ENCODE measurements at places on chromosomes 6 and 20.

GRCh38 chr6:111952821-111953540 lies 79.7 kb upstream of the FYN start:
- no peak for DNase-seq

GRCh38 chr6:37051138-37052026 lies 45.9 kb downstream of the FGD2 start:
- DNase-seq = peak; percentile 94

DNA sequence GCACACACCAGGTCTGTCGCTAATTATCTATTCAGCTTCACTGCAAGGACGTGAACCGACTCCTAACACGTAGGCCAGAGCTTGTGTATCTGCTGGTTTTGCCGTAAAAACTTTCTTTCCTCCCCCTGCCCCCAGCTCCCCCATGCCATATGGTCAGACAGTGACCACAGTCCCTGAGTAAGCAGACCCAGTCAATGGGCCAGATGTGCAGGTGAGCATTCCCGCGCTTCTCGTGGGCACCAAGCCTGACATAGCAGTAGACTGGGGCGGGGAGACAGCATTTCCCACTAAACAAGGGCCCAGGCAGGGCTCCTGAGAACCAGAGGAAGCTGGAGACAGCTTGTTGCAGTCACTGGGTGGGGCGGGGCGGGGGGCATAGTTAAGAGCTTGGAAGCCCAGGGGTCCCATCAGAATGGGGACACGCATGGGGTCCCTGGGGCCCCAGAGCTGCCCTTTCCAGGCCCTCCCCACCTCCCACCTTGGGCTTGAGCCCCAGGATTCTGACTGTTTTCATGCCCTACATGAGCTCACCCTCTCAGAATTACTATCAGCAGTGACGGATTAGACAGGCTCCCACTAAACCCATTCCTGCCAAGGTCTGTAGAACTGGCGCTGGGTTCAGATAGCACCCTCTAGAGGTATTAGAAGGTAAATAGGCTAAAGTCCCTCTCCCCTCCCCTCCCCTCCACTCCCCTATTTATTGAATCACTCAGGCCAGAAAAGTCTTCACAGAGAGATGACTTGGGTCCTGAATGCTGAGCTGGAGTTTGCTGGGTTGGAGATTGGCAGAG lies 51.8 kb downstream of the CDH26 start:
- DNase-seq = no peak

DNA sequence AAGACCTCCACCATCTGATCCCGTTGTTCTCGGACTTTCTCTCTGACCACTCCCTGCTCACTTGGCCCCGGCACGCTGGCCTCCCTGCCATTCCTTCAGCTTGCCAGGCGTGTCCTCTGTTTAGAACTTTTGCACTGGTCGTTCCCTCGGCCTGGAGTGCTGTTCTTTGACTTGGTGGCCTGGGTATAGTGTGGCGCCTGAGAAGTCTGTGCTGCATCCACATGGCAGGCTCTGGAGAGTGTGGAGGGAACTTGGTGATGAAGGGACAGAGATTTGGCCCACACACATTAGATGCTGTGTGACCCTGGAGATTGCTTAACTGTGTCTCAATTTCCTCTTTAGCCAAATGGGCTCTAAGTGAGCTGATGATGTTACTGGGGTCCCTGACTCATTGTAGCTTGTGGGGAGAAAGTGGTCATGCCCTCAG lies 13.0 kb upstream of the TGM2 start:
- no peak for DNase-seq

DNA sequence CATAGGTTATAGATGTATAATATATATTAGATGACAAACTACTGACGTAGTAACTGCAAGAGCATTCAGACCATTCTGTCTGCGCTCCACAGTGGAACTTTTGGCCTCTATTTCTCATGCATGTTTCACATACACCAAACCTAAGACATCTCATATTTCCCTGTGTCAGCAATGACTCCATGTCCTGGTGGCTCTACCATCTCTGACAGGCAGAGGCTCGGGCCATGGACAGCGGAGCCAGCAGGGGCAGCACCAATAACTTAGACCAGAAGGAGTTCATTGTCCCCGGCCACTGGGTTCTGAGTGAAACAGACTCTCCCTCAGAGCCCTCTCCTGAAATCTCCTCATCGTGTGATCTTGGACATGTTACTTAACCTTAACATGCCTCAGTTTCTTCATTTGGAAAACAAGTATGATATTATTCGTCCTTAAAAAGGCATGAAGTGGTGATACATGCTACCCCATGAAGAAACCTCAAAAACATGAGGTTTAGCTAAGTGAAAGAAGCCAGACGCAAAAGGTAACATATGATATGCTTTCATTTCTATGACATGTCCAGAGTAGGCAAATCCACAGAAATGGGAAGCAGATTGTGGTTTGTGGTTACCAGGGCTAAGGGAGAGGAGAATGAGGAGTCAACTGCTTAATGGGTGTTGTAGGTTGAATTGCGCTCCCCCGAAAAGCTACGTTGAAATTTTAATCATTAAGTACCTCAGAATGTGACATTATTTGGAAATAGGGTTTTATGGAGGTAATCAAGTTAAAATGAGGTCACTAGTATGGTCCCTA lies 564.0 kb upstream of the JARID2 start:
- no peak for DNase-seq

DNA sequence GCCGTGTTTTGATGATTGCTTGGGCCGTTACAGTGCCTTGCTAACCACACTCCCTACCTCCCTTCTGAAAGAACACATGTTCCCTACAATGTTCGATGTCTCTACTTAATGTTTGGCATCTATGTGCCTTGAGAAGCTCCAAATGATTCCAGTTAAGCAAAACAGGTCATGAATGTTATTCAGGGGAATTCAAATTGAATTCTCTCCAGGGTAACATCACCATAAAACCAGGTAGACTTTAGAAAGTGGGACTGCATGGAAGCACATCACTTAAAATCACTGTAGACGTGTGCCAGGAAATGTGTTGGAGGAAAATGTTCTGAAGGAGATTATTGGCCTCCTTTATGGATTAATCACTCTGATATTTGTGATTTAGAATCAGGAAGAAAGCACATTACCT lies 128.1 kb downstream of the ADAT2 start:
- no peak for DNase-seq

- DNase-seq = no peak
Observed at GRCh38 chr20:62292108-62292507, 10.7 kb upstream of the ADRM1 start.

DNA sequence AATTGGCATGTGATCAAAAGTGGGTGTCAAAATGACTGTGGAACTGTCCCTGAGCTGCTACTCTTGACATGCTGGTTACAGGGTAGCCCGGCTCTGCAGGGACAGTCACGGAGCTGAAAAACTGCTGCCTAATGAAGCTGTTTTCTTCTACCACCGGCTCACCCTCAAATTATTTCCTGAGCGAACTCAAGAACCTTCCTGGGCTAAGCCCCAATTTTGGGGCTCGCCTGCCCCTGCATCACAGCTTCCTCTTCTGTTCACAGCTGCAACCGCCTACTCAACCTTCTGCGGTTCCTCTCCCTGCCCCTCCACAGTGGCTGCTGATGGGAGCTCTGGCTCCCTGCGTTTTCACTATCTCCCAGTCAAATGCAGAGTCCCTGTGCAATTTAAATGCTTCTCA lies 110.8 kb upstream of the MLN start:
- no peak for DNase-seq

GRCh38 chr20:9500121-9500520 lies 14.3 kb upstream of the LAMP5 start:
- DNase-seq = no peak

- DNase-seq = no peak
Observed at GRCh38 chr20:34907616-34908469, 31.4 kb downstream of the ACSS2 start.

DNA sequence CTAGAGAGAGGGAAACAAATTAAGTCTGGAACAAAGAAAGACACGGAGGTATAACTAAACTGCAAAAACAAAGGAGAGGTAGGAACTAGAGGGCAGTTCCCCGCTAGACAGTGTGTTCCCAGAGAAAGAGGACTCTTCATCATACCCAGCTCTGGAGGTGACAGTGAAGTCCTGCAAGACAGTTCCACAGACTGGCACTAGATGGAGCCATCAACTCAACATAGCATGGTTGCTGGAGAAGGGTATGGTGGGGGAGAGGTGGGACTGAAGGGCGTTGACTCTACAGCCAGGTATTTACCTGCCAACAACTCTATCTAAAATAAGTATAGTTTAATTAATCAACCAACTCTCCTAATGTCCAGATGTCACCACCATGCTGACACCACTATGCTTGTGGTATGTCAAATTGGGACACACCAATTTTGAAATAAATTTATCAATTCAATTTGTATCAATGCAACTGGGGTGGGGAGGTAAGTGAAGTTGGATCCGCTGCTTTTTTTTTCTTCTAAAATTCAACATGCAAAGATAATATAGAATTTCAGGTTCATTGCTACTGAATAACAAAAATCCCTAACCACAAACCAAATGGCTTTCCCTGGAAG lies 9.7 kb downstream of the BACH2 start:
- DNase-seq = no peak

DNA sequence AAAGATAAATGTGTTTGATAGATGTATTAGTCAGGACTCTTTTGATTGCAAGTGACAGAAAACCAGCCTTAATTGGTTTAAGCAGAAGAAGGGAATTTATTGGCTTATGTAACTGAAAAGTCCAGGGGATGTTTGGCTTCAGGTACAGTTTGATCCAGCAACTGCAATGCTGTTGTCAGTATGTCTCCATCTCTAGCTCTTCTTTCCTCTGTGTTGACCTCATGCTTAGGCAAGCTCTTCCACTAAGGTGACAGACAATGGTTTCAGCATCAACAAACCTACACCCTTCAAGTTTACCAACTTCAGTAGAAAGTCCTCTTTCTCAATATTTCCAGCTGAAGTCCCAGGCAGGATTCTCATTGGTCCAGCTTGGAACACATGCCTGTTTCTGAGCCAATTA lies 28.1 kb upstream of the ARFGEF2 start:
- no peak for DNase-seq

DNA sequence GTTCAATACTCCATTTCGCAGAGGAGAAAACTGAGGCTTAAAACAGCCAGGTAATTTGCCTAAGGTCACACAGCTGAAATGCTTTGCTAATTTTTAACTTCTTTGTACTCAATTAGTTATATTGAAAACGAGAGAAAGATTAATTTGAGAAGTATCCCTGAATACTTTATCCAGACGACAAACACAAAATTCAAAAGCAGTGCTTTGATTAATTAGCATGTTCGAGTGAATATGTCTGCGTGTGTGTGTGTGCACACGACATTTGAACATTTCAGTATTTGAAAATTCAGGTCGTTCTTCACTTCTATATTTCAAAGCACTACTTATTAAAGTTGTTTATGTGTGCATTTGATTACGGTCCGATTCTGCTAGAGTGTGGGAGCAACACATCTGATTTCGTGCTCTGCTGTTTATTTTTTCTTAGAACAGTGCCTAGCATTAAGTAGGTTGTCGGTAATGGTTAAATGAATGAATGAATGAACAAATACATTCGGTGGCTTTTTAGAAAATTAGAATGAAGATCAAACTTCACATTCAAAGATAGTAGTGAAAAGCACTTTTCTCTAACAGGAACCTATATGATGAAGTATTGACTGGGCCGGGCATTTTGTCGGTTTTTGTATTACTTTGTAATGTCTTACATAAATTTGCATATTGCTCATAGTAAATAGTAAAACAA lies 36.9 kb upstream of the SYNCRIP start:
- DNase-seq = no peak

GRCh38 chr6:143744551-143745165 lies 66.9 kb downstream of the PHACTR2 start:
- no peak for DNase-seq

DNA sequence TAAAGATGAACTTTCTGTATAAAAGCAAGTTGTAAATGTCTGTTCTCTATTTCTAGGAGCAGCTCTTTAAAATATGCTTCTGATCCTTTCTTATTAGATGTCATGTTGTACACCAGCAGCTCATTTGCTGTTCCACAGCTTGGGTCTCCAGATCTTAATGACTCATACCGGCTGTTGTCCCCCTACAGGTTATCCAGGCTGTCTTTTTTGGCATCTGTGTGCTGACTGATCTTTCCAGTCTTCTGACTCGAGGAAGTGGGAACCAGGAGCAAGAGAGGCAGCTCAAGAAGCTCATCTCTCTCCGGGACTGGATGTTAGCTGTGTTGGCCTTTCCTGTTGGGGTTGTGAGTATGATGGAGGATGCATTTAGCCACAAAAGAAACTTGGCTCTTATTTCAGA lies 76.0 kb downstream of the AIG1 start:
- no peak for DNase-seq

DNA sequence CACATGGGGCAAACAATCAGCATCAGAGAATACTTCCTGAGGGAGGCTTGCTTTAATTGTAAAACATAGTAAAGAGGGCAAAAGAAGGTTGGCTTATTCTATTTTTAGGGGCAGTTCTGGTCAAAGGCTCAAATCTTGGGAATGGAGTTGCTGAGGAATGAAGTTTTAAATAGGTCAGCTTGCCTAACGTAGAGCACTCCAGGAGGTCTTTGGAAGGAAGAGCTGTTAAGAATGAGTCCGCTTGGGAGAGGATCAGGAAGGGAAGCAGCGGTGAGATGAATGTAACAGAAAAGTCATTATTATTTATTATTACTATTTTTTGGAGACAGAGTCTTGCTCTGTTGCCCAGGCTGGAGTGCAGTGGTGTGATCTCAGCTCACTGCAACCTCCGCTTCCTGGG lies 108.7 kb downstream of the ZFAND3 start:
- DNase-seq = no peak

DNA sequence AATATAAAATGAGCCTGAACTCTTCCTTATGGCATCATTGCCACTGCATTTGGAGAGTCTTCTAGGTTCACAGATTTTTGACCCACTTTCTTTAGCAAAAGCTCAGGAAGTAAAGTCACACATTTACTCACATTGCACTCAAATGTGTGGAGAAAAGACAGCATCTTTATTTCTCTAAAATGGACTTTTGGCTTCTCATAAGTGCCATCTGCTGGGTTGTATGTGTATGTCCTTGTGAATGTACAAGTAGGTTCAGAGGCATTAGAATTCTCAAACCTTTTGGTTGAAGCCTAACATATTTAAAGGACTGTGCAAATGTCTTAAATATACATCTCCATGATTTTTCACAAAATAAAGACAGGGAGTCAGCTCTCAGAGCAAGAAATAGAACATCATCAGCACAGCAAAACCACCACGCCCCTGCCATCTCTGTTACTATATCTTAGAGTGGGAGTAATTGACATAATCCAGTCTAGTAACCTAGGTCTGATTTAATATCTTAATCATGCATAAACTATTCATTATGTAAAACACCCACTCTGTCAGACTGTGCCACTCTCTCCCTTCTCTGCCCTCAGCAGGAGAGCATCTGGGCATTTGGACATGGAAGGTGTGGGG lies 42.2 kb upstream of the SPTLC3 start:
- DNase-seq = no peak
